ENCODE measurements at places on chromosomes 3 and 15.
A peak's percentile ranks its signal among the peaks of the same experiment; 100 is the strongest.

GRCh38 chr3:29268651-29269050 is 12.2 kb upstream of the RBMS3 start:
- DNase-seq: no peak

GRCh38 chr15:58114812-58115211 is 23.4 kb upstream of the AQP9 start:
- DNase-seq: peak; percentile 13

DNA sequence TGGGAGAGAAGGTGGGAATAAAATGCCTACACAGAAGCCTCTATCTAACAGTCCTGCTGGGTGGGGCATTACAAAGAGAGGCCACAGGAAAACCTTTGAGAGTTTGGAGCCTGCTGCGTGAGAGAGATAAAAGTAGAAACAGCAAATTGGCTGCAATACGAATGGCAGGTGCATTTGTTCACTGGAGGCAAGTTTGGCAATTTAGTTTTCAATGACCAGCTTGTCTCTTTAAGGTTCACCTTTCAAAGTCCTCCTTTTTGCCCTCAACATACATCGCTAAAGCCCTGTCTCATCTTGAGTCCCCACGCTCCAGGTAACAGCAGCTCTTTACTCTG is 405.7 kb downstream of the LSAMP start:
- DNase-seq: no peak

GRCh38 chr15:92322566-92323355 is 70.9 kb upstream of the ST8SIA2 start:
- DNase-seq: no peak

DNA sequence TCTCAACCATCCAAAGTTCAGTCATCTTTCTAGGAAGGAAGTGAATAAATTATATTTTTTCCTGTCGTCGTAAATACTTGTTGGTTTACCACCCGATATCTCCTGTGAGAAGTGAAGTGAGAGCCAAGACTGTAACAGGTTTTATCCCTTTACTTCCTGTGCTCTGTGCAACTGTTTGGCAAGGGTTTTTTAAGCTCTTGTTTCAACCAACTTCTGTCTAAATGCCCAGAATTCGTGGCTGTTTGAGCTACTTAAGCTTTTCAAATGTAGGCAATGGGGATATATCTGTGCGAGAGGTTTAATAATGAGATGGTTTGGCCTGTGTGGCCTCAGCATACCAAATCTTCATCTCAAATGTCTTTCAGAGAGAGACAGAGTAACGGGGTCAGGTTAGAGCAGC is 134.7 kb downstream of the LRTM1 start:
- no peak for DNase-seq

DNA sequence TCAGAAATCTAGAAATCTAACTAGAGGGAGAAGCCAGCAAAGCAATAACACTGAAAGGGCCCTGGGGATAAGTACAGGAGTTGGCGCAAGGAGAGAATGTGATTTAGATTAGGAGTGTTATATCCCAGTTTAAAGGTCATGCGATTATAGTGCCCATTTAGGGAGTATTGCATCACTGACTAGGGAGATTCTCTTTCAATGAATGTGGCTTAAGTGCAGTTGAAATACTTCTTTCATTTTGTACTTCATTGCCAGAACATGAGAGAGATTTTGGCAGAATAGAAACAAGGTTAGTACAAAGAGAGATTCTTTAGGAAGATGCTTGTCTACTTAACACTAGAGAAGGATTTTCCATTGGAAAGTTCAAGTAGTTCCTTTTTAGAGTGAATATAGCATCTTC is 13.9 kb downstream of the ROBO2 start:
- no peak for DNase-seq

GRCh38 chr15:71761649-71762048 is 48.7 kb upstream of the NR2E3 start:
- peak; percentile 88 for DNase-seq

- DNase-seq: peak; percentile 69
Measured at GRCh38 chr3:134486577-134487041, 752 bp downstream of the CEP63 start.

DNA sequence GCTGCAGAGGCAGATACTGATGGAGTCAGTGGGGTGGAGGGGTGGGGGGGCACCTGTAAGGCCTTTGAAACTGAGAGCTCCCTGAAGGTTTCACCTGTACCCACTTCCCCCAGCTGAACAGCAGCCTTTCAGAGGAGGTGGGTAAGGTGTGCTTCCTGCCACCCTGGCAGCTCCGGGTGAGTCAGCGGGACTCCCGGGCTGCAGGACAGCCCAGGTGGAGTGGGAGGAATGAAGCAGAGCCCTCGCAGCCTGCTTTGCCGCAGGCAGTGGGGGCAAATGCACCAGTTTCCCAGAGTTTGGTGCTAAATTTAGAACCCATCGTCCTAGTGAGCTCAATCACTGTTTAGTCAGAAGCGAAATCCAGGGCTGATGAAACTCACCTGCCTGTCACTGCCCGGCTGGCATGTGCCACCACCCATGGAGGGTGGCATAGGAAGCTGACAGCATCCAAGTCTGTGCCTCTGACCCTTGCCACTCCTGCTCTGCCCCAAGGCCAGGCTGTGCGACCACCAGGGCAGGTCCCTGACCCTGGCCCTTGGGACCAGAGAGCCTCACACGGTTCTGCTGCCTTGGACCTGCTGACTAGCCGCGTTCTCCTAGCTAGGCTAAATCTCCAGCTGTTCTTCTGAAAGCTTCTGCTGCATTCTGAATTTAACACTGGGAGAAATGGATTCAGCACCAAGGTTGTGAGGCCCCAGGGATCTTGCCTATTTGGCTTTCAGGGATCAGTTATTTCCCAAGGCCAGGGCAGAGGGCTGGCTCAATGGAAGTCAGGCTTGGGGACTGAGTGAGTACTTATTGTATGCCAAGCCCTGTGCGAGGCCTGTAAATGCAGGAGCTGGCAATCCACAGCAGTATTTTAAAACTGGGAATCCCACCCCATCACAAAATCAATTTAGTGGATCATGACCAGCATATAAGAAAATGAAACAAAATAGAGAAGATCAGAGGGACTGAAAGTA is 67.3 kb upstream of the RASGRF1 start:
- DNase-seq: no peak

GRCh38 chr3:62007036-62007435 is 366.3 kb downstream of the FEZF2 start:
- no peak for DNase-seq

- no peak for DNase-seq
Measured at GRCh38 chr3:48524970-48525369, 21.0 kb upstream of the SHISA5 start.

GRCh38 chr3:58899159-58899952 is 150.5 kb downstream of the CFAP20DC start:
- DNase-seq: peak; percentile 5

GRCh38 chr3:105979961-105980360 is 111.1 kb upstream of the CBLB start:
- DNase-seq: no peak

GRCh38 chr15:56672721-56673120 is 60.6 kb downstream of the ZNF280D start:
- DNase-seq: peak; percentile 39

DNA sequence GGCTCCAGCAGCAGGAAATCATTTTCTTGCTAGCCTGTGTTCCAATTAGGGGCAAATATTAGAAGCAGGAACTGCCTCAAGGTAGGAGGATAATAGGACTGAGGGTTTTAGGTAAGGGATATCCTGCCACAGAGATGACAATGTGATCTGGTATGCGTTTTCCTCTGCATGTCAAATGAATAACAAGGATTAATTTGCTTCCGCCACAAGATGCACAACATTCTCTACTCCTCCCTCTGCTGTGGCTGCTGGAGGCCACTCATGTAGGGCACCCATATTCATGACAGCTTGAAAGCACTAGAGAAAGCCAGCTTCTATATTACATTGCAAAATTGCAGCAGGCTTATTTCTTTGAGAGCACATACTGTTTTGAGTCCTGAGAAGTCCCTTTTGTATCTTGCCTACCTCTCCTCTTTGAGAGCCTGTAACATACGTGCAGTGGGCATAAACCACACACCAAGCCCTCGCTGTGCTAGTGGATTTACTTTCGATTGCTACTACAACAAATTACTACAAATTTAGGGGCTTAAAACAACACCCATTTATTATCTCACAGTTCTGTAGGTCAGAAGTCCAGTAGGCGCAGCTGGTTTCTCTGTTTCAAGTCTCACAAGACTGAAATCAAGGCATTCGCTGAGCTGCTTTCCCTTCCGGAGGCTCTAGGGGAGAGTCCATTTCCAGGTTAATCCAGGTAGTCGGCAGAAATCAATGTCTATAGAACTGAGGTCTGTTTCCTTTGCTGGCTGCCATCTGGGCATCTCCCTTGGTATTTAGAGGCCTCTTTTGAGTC is 5.9 kb upstream of the CD47 start:
- no peak for DNase-seq

GRCh38 chr3:36477655-36478054 is 97.4 kb downstream of the STAC start:
- DNase-seq: peak; percentile 86

- peak; percentile 81 for DNase-seq
Measured at GRCh38 chr3:45906681-45907407, 20.5 kb downstream of the CCR9 start.

GRCh38 chr15:40040770-40041169 is 1.8 kb upstream of the SRP14 start:
- DNase-seq: no peak

GRCh38 chr15:89367485-89368451 is 33.1 kb upstream of the POLG start:
- peak; percentile 17 for DNase-seq

- DNase-seq: peak; percentile 83
Measured at GRCh38 chr15:70324001-70324974, 226.6 kb upstream of the TLE3 start.

GRCh38 chr3:183116025-183116614 is 16.8 kb upstream of the MCCC1 start:
- DNase-seq: no peak

- DNase-seq: no peak
Measured at GRCh38 chr3:17742880-17743657, 638 bp upstream of the TBC1D5 start.

GRCh38 chr3:55891106-55891505 is 404.0 kb upstream of the WNT5A start:
- DNase-seq: no peak

- no peak for DNase-seq
Measured at GRCh38 chr3:170690661-170690981, 104.7 kb upstream of the SLC7A14 start.

DNA sequence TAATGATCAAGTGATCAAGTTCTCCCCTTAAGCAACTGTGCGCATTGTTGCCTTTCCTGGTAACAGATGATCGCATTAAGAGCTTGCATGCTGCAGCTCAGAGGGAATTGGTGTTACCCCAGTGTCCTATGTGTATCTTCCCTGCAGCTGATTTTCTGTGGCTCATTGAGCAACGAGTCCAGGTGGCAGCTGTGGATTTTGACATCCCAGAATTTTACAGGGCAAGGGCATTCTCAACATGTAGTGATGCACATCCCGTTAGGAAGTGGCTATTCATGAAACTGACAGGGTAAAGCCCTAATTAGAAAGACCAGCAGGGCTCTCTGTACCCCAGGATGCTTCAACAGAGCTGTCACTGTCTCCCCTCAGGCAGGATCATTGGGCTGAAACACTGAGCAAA is 232.8 kb downstream of the AGBL1 start:
- no peak for DNase-seq

- peak; percentile 83 for DNase-seq
Measured at GRCh38 chr3:16828815-16829214, 55.9 kb upstream of the PLCL2 start.

GRCh38 chr3:79297245-79297960 is 470.4 kb downstream of the ROBO1 start:
- DNase-seq: peak; percentile 94

DNA sequence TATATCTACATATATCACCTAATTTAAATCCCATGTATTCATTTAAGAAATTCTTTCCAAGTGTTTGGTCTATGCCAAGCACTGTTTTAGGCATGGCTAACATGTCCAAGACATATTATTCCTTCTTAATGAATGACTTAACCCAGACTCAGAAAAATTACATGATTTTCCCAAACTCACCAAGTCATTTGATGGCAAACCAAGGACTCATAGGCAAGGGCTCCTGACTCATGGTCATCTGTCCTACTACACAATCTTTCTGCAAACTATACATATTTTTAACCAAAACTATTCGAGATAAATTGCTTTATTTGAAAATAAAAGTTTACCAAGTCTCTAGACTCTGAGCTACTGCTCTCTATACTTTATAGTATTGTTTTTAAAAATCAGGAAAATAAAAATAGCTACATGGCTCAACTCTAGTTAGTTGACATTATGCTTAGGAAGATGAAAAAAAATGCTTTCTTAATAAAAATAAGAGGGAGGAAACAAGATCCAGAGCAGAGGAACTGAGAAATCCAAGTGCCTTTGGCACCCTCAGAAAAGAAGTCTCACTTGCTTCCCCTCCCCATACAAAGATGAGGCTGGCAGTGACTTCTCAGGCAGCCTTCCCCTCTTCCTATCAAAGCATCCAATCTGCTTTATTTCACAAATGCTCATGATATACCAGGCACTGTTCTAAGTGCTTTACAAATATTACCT is 182.2 kb downstream of the RSL24D1 start:
- DNase-seq: no peak

DNA sequence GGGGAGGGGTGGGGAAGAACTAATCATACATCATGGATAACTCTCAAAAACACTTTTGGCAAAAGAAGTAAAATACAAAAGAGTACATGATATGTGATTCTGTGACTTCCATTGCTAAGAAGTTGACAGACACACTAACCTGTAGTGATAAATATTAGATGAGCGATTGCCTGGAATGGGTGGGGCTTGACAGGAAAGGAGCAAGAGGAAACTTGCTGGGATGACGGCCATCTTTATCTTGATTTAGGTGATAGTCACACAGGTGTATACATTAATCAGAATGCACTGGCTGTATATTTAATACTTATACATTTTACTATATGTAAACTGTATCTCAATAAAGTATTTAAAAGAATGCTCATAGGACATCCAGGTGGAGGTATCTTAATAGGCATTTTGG is 13.1 kb downstream of the PARL start:
- no peak for DNase-seq

GRCh38 chr3:54870423-54870822 is 57.4 kb downstream of the LRTM1 start:
- peak; percentile 98 for DNase-seq

GRCh38 chr15:45126535-45127158 is 3.0 kb downstream of the DUOXA1 start:
- peak; percentile 43 for DNase-seq

GRCh38 chr3:71087143-71088018 is 496.1 kb downstream of the FOXP1 start:
- peak; percentile 82 for DNase-seq

GRCh38 chr3:101074518-101074917 is 81.3 kb upstream of the ABI3BP start:
- peak; percentile 18 for DNase-seq

GRCh38 chr15:78455749-78456148 is 17.7 kb downstream of the IREB2 start:
- DNase-seq: peak; percentile 48

DNA sequence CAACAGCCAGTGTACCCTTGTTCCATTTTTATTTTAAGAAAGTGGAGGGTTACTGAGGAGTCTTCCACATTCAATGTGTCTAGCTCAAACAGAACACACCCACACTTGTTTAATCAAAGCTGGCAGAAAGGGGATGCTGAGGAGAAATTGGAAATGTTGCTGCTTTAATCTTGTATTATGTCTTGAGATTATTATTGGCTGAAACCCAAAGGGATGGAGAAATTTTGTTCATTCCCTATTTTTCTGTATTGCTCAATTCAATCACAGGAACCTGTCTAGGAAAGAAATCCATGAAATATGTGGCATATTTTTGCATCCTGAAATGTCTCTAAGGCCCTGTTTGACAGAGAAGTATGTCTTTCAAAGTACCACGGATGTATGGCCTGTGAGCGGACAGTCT is 238.0 kb downstream of the MYRIP start:
- DNase-seq: no peak

Data from fibroblast of mammary gland (primary cell).